ENCODE measurements at places on chromosomes 5 and 9. TPM values are rescaled to one million over a fixed set of nuclear protein-coding genes. Genes with fewer than 3 reads are reported as not detected.

- no peak for DNase-seq
- H3K4me3 ChIP-seq, result no peak overlapping the region
- no peaks in the 10 kb centered on the region for H3K4me1 ChIP-seq
- H3K27me3 ChIP-seq, result no peaks in the 10 kb centered on the region
- no peak overlapping the region for H3K27ac ChIP-seq
These were observed 64.5 kb downstream of the MFAP3 start for GRCh38 chr5:154103233-154103632.

GRCh38 chr5:30121043-30121442 is 1072.4 kb upstream of the CDH6 start:
- H3K27me3 ChIP-seq, result no peaks in the 10 kb centered on the region
- H3K4me1 ChIP-seq, result no peaks in the 10 kb centered on the region
- H3K36me3 ChIP-seq, result no peaks in the 10 kb centered on the region

- no peak overlapping the region for H3K4me3 ChIP-seq
These were observed 425.3 kb upstream of the CDH6 start for GRCh38 chr5:30768056-30768690.

DNA sequence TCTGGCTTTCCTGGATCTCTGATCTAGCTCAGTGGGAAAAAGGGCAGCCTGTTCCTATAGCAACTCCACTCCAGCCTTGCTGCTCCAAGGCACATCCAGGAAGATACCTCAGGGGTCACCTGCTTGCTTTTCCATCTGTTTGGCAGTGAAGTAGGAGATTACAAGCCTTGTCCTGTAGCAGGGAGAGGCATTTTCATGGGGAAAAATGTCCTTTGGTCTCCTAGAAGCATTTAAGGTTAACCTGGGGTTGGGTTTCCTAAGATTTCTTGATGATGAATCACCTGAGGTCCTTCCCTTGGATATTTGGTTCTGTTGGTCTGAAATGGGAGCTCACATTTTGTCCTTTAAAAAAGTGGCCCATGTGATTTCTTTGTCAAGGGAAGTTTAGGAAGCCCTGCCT is 1.5 kb upstream of the TMEM174 start:
- no peak for DNase-seq
- peaks cover 6% of the 10 kb centered on the region for H3K4me1 ChIP-seq
- no peak overlapping the region for H3K27ac ChIP-seq
- no peaks in the 10 kb centered on the region for H3K27me3 ChIP-seq
- H3K4me3 ChIP-seq, result no peak overlapping the region

- peaks cover 19% of the 10 kb centered on the region for H3K4me1 ChIP-seq
- H3K27me3 ChIP-seq, result no peaks in the 10 kb centered on the region
- H3K4me3 ChIP-seq, result no peak overlapping the region
- H3K27ac ChIP-seq, result peak overlapping the region; percentile 82
- no peak for DNase-seq
These were observed 24.8 kb downstream of the GRIA1 start for GRCh38 chr5:153515301-153515700.

DNA sequence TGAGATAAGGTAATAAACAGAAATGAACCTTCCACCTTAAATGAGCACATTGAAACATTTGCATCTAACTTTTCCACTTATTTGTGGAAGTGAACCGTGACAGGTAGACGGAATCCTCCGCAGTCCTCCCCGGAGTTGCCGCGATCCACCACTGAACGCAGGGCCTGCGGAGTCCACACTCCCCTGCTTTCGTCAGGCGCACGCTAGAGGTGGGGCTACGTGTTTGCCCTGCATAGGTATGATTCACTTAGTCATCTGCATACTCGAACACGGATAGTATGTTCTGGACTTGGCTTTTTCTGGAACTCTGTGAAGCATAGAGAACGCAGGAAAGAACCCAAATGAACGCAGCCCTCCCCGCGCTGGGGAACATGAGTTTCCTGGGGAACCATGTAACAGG is 272.8 kb upstream of the IRX4 start:
- no peak overlapping the region for H3K4me3 ChIP-seq
- H3K27ac ChIP-seq, result no peak overlapping the region
- H3K4me1 ChIP-seq, result no peaks in the 10 kb centered on the region
- H3K36me3 ChIP-seq, result no peaks in the 10 kb centered on the region

DNA sequence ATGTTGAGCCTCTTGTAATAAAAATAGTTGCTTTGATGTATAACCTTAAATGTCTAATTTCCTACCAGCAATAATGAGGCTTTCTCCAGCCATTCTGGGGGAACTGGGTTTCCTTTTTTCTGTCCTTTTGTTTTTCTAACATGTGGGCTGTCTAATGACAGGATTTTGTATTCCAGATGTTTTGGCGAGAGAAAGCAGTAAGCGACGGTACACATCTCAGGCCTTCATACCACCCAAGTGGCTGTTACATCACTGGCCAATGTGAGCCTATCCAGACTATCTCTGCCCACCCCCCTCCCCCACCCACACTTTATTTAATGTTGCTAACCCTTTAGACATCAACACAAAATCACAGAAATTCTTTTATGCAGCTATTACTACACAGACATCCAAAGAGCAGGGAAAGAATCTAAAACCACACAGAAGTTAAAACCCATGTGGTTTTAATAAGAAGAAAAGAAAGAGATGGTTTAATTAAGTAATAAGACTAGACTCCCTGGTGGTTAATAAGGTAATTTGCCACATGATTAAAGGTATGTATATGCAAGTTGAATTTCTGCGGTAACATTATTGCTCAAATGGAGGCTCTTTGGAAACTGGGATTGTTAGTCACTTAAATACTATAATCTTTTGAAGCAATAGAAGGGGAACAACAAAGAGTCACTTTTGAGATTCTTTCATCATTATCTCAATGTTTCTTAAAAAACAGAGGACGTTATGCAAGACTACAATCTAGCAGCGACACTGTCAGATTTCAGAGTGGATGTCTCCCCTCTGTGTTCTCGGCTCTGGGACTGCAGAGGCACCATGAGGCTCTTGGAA is 365.1 kb downstream of the ENC1 start:
- peaks cover 14% of the 10 kb centered on the region for H3K4me1 ChIP-seq
- peaks cover 14% of the 10 kb centered on the region for H3K27me3 ChIP-seq
- no peak overlapping the region for H3K4me3 ChIP-seq
- no peaks in the 10 kb centered on the region for H3K36me3 ChIP-seq
- H3K27ac ChIP-seq, result no peak overlapping the region

DNA sequence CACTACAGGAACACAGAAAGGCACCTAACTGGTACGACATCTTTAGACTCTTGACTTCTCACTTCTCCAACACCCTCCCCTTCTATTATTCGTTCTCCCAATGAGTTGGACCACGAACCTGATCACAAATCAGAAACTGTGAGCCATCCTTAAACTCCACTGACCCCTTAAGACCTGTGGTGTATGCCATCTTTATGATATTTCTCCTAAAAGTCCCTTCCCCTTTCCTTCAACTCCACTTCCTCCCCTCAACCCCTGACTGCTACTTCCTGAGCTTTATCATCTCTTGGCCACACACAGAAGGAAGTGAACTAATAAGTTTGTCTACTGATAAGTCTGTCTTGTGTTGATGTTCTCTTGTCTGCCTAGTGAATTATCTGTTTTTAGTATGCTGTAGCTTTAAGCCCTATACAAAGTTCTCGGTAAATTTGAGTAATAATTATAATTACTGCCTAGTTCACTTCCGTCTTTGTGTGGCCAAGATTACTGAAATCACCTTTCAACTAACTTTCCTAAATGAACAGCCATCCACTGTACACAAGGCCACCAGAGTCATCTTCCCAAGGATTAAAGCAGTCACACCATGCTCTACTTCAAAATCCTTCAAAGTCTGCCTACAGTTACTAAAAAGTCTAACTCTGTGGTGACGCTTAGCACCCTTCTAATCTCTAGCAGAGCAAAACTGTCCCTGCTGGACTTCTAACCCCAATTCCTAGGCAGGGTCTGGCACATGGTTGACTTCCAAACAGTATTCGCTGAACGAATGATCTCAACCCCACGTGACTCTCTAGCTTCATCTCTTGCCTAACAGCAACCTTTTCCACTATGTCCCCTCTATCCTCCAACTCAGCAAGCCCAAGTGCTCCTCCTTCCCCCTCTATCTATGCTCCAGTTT is 23.2 kb downstream of the ELOVL7 start:
- DNase-seq, result no peak
- no peak overlapping the region for H3K27ac ChIP-seq
- H3K4me3 ChIP-seq, result no peak overlapping the region
- no peaks in the 10 kb centered on the region for H3K4me1 ChIP-seq
- peaks cover 9% of the 10 kb centered on the region for H3K27me3 ChIP-seq

- no peaks in the 10 kb centered on the region for H3K27me3 ChIP-seq
- no peak for DNase-seq
- no peak overlapping the region for H3K4me3 ChIP-seq
- H3K27ac ChIP-seq, result no peak overlapping the region
These were observed 38.9 kb downstream of the SLC22A5 start for GRCh38 chr5:132408456-132408855.

- H3K4me3 ChIP-seq, result peak overlapping the region; percentile 77
- peak overlapping the region; percentile 69 for H3K27ac ChIP-seq
- no peaks in the 10 kb centered on the region for H3K27me3 ChIP-seq
- peaks cover 13% of the 10 kb centered on the region for H3K4me1 ChIP-seq
- DNase-seq, result peak; percentile 75
These were observed 53.0 kb downstream of the CDC14B start for GRCh38 chr9:96566498-96567202.

GRCh38 chr9:4062966-4063365 is 236.9 kb downstream of the GLIS3 start:
- no peak overlapping the region for H3K27ac ChIP-seq
- H3K27me3 ChIP-seq, result no peaks in the 10 kb centered on the region
- H3K4me3 ChIP-seq, result no peak overlapping the region
- H3K4me1 ChIP-seq, result no peaks in the 10 kb centered on the region

GRCh38 chr9:33506626-33507370 is 17.3 kb upstream of the ANKRD18B start:
- H3K27ac ChIP-seq, result no peak overlapping the region
- DNase-seq, result no peak
- no peaks in the 10 kb centered on the region for H3K4me1 ChIP-seq

DNA sequence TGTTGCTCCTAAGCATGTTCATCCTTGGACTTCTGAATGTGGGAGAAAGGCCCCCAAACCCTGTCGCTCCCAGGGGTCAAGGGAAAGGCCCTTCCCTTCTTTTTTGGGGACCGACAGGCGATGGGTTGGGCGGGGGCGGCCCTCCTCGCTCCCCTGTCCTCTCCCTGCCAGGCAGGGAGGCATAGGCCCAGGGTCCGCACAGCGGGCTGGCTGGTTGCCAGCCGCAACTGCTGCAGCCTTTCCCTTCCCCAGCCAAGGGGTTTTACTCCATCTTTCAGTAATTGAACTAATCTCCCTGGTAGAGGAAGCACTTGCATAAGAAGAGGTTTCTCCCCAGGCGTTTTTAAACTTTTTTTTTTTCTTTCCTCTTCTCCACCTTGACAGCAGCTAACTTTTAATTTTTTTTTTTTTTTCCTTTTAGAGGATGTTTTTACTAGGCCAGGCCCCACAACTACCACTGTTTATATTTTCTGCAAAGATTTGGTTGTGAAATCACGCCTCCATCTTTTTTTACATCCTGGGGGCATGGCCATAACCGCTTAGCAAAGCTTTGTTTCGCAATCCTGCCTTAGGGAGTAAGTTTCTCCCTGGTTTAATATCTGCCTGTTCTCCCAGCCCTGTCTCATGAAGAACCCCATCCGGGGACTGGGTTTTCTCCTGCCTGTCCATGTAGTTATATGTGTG is 216.9 kb upstream of the ZNF608 start:
- H3K27ac ChIP-seq, result no peak overlapping the region
- no peaks in the 10 kb centered on the region for H3K4me1 ChIP-seq
- H3K36me3 ChIP-seq, result no peaks in the 10 kb centered on the region
- DNase-seq, result peak; percentile 71

GRCh38 chr5:24235946-24236345 is 408.8 kb downstream of the CDH10 start:
- no peak overlapping the region for H3K4me3 ChIP-seq
- H3K4me1 ChIP-seq, result peaks cover 6% of the 10 kb centered on the region
- no peaks in the 10 kb centered on the region for H3K36me3 ChIP-seq

DNA sequence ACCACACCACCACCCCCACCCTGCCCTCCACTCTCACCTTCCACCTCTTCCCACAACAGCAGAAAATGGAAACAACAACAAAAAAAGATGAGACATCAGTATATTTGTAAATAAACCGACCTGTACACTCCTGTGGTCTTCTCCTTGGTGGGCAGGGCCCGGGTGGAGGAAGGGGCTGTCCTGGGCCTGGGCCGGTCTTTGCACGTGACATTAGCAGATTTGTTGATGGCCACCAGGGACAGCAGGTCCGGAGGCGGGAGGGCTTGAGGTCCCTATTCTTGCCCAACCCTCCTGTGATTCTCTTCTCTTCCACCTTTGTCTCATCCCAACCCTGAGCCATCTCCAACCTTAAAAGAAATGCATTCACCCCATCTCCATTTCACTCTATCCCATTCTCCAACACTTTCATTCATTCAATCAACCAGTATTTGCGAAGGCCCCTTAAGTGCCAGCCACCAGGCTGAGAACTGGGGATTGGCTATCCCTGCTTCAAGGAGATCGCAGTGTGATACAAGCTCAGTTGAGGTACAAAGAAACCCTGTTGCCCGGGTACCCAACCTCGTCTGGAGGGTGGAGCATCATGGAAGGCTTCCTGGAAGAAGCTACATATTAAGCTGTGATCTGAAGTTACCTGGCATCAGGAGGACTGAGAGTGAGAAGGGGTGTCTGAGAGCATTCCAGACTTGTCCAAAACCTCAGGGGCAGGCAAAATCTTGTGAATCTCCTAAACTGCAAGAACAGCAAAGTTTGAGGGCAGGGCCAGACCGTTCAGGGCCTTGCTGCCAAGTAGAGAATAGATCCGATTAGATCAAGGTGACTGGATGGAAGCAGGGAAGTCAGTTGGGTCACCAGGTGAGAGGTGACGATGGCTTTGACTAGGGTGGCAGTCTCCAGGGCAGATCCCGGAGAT is 87.4 kb downstream of the LMX1B start:
- H3K27ac ChIP-seq, result no peak overlapping the region
- DNase-seq, result no peak
- H3K4me3 ChIP-seq, result no peak overlapping the region
- peaks cover 5% of the 10 kb centered on the region for H3K27me3 ChIP-seq
- no peaks in the 10 kb centered on the region for H3K36me3 ChIP-seq

Gene EQTN
- not detected for total RNA-seq

Gene DAB2
- 30.1 TPM for total RNA-seq
